Activated CD8-positive, alpha-beta memory T cell treated with anti-CD3 and anti-CD28 coated beads, Interleukin-2, amount 10 ng/mL, durations not matched to agents 7 days and 5 days (primary cell): ENCODE measurements at places on chromosomes 4 and X.

DNA sequence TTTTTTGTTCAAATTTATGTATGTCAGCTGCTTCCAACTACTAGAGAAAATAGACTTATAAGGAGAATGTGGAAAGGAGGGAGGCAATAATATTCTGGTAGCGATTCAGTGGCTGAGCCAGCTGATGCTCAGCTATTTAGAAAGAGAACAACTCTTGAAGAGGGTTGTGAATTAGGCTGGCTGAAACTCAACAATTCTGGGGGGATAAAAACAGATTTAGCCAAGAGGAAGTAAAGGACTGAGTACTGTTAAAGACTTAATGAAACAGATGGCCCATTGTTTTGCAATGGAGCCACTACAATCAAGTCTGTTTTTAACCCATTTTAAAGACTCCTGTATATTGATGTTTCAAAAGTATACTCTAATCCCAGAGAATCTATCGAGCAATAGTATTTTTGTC is 1058.9 kb downstream of the C4orf33 start:
- H3K27me3 ChIP-seq, result no peaks in the 10 kb centered on the region
- DNase-seq, result no peak
- H3K36me3 ChIP-seq, result no peaks in the 10 kb centered on the region

GRCh38 chrX:23062359-23062758 is 62.6 kb downstream of the DDX53 start:
- DNase-seq, result no peak
- no peak overlapping the region for H3K4me3 ChIP-seq
- no peaks in the 10 kb centered on the region for H3K4me1 ChIP-seq
- H3K36me3 ChIP-seq, result no peaks in the 10 kb centered on the region
- H3K27me3 ChIP-seq, result no peaks in the 10 kb centered on the region

- no peak for DNase-seq
- no peak overlapping the region for H3K4me3 ChIP-seq
- H3K4me1 ChIP-seq, result peaks cover 29% of the 10 kb centered on the region
- peaks cover 66% of the 10 kb centered on the region for H3K27me3 ChIP-seq
Observed at GRCh38 chr4:3299122-3299975, 6.5 kb downstream of the RGS12 start.

DNA sequence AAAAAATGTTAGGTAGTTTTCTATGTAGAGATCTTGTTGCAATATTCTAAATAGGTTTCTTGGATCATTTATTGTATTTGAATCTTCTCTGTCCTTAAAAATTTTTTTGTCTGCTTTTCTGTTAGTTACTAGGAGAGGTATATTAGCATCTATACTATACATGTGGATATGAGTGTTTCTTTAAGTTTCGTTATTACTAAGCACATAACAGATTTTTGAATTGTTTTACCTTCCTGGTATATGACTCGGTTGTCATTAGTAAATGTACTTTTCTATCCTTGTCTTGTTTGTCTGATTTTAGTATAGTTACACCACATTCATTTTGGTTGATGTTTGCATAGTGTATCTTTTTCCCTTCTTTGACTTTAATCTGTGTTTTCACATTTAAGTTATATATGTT is 20.2 kb downstream of the PYURF start:
- H3K27me3 ChIP-seq, result no peaks in the 10 kb centered on the region
- DNase-seq, result no peak
- no peak overlapping the region for H3K27ac ChIP-seq
- no peak overlapping the region for H3K4me3 ChIP-seq
- peaks cover 13% of the 10 kb centered on the region for H3K4me1 ChIP-seq
- peaks cover 50% of the 10 kb centered on the region for H3K36me3 ChIP-seq

GRCh38 chrX:15938072-15938471 is 83.5 kb upstream of the AP1S2 start:
- no peaks in the 10 kb centered on the region for H3K36me3 ChIP-seq
- H3K27me3 ChIP-seq, result peaks cover 9% of the 10 kb centered on the region
- H3K27ac ChIP-seq, result no peak overlapping the region
- no peak overlapping the region for H3K4me3 ChIP-seq
- no peak for DNase-seq

GRCh38 chrX:97398030-97398551 is 514.4 kb downstream of the RPA4 start:
- peak overlapping the region; percentile 88 for H3K27ac ChIP-seq
- no peaks in the 10 kb centered on the region for H3K27me3 ChIP-seq
- H3K4me3 ChIP-seq, result peak overlapping the region; percentile 24
- H3K36me3 ChIP-seq, result peaks cover 1% of the 10 kb centered on the region
- no peak for DNase-seq

- no peak overlapping the region for H3K27ac ChIP-seq
- peaks cover 4% of the 10 kb centered on the region for H3K36me3 ChIP-seq
- H3K4me1 ChIP-seq, result peaks cover 2% of the 10 kb centered on the region
- DNase-seq, result no peak
- H3K27me3 ChIP-seq, result no peaks in the 10 kb centered on the region
Observed at GRCh38 chr4:150867148-150867547, 147.9 kb downstream of the LRBA start.

DNA sequence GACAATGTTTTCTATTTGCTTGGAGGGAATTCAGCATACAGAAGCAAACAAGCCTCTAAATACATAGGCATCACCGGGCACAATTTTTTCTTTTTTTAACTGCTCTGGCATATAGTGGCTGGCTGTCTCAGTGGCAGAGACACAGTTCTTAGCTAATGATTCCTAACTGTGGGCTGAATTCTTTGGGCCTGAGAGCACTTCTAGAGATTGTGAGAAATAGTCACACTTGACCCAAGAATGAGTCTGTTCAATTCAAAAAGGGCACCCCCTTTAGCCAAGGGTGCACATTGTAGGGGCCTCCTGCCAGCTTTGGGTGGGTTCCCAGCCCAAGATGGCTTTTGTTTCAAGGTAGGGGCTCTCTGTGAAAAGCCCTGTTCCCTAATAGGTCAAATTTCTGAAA is 345.7 kb downstream of the ARHGAP10 start:
- no peaks in the 10 kb centered on the region for H3K4me1 ChIP-seq
- peaks cover 43% of the 10 kb centered on the region for H3K36me3 ChIP-seq
- H3K27me3 ChIP-seq, result no peaks in the 10 kb centered on the region
- no peak overlapping the region for H3K27ac ChIP-seq
- no peak overlapping the region for H3K4me3 ChIP-seq

GRCh38 chr4:123346330-123346940 is 50.2 kb upstream of the SPRY1 start:
- no peak overlapping the region for H3K27ac ChIP-seq
- H3K4me3 ChIP-seq, result no peak overlapping the region
- H3K4me1 ChIP-seq, result peaks cover 4% of the 10 kb centered on the region

GRCh38 chr4:6873792-6874461 is 35.7 kb upstream of the TBC1D14 start:
- DNase-seq, result peak; percentile 88
- no peaks in the 10 kb centered on the region for H3K27me3 ChIP-seq
- H3K4me1 ChIP-seq, result peaks cover 9% of the 10 kb centered on the region
- H3K27ac ChIP-seq, result no peak overlapping the region
- peaks cover 20% of the 10 kb centered on the region for H3K36me3 ChIP-seq
- H3K4me3 ChIP-seq, result no peak overlapping the region

GRCh38 chr4:169231647-169232262 is 39.0 kb downstream of the SH3RF1 start:
- no peak overlapping the region for H3K4me3 ChIP-seq
- H3K27ac ChIP-seq, result no peak overlapping the region
- DNase-seq, result no peak
- H3K27me3 ChIP-seq, result peaks cover 4% of the 10 kb centered on the region
- H3K4me1 ChIP-seq, result no peaks in the 10 kb centered on the region

DNA sequence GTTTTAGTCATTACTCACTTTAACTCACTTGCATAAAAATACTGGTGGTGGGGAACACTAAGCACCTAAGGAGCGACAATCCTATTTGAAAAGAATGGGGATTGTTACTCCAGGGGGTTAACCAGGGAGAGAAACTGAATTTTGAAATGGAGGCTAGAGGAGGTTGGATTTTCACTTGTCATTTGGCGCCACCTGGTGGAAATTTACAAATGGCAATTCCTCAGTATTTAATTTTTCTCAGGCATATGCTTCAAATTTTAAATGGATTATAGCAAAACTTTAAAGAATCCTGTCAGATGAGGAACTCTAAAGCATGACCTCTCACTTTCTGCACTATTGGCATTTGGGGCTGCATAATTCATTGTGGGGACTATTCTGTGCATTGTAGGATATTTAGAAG is 2.7 kb upstream of the GEMIN8 start:
- H3K27me3 ChIP-seq, result peaks cover 12% of the 10 kb centered on the region
- H3K4me1 ChIP-seq, result peaks cover 28% of the 10 kb centered on the region
- peak; percentile 56 for DNase-seq
- no peak overlapping the region for H3K4me3 ChIP-seq
- no peaks in the 10 kb centered on the region for H3K36me3 ChIP-seq

DNA sequence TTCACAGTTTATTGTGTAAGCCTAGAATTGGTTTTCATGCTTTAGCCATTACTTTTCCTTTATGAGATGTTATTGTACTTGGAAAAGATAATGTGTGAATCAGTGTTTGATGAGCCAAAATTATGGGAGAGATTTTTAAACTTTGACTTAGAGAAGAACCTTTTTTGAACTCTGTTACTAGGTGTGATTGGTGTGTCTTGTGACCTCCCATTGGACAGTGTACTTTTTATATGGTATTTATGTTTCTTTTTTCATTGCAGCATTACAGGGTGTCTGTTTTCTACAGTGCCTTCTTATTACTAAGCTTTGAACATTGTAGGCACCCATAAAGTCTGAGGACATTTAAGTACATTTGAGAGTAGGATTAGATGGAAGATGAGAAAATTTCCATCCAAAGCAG is 91.1 kb downstream of the SLC4A4 start:
- H3K27me3 ChIP-seq, result no peaks in the 10 kb centered on the region
- DNase-seq, result no peak
- H3K4me1 ChIP-seq, result no peaks in the 10 kb centered on the region
- H3K27ac ChIP-seq, result no peak overlapping the region

GRCh38 chr4:38985410-38986100 is 46.7 kb downstream of the TMEM156 start:
- DNase-seq, result no peak
- no peak overlapping the region for H3K4me3 ChIP-seq
- H3K4me1 ChIP-seq, result peaks cover 59% of the 10 kb centered on the region
- peaks cover 57% of the 10 kb centered on the region for H3K36me3 ChIP-seq
- H3K27me3 ChIP-seq, result no peaks in the 10 kb centered on the region
- peak overlapping the region; percentile 17 for H3K27ac ChIP-seq

GRCh38 chr4:180832073-180832472 is 1411.1 kb upstream of the TENM3 start:
- no peaks in the 10 kb centered on the region for H3K36me3 ChIP-seq
- DNase-seq, result no peak
- no peak overlapping the region for H3K27ac ChIP-seq
- no peak overlapping the region for H3K4me3 ChIP-seq
- no peaks in the 10 kb centered on the region for H3K4me1 ChIP-seq

DNA sequence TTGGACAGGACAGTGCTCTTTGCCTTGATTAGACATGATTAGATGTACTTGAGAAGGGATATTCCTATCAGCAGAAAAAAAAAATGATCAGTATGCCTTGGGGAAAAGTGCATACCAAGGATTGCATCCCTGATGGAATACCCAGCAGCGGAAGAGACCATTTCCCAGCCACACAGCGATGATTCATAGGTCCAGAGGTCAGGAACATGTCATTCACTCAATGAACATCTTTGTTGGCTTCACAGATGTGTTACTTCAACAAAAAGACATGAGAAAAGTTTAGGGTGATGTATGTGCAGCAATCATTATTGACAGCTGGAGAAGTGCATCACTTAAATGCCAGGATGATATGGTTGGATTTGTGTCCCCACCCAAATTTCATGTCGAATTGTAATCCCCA is 293.5 kb downstream of the ZNF674 start:
- H3K4me3 ChIP-seq, result no peak overlapping the region
- H3K4me1 ChIP-seq, result no peaks in the 10 kb centered on the region
- no peaks in the 10 kb centered on the region for H3K36me3 ChIP-seq
- no peak for DNase-seq
- no peak overlapping the region for H3K27ac ChIP-seq
- H3K27me3 ChIP-seq, result no peaks in the 10 kb centered on the region

DNA sequence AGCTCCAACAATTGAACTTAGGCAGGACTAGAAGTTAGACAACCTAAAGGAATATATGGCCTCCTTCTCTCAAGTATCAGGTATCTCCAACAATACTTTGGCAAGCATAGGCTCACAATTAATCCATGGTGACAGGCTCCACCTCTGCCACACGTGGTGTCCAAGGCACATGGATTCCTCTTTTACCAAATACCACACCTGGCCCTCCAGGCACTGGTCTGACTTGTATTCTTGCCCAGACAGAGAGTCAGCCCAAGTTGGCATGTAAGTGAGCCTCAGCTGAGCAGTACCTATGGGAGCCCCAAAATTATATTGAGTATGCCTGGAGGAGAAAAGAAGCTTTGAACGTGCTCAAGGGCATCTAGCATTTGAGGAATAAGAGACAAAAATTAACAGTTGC is 19.6 kb downstream of the SRPX2 start:
- H3K36me3 ChIP-seq, result no peaks in the 10 kb centered on the region
- H3K27ac ChIP-seq, result no peak overlapping the region
- H3K4me1 ChIP-seq, result no peaks in the 10 kb centered on the region
- H3K27me3 ChIP-seq, result peaks cover 6% of the 10 kb centered on the region
